Stimulated activated CD8-positive, alpha-beta memory T cell treated with anti-CD3 and anti-CD28 coated beads, Interleukin-4, amount 100 ng/mL, for 1 hour (primary cell): ENCODE measurements at places on chromosomes 16 and 17.
A peak's percentile ranks its signal among the peaks of the same experiment; 100 is the strongest.

DNA sequence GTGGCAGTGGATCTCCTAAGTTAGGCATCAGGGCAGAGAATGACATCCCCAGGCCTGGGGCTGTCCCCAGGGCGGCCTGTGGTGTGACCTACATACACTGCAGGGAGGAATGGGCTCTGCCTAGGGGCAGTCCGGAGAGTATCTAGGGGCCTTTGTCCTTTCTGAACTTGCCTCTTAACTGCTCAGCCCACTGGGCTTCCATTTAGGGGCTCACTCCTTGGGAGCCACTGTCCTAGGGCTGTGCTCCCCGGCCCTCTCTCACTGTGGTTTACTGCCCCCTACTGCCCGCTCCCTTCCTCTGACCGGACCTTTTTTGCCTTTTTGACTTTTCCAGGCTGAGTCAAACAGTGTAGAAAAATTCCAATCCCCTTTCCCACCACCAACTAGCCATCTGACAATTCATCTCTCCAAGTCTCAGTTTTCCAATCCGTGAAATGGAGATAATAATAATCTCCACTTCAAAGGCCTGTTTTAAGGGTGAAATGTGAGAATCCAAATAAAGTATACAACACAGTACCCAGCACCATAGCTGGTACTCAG, 66.8 kb downstream of the DNAH3 start:
- DNase-seq: peak; percentile 14

GRCh38 chr17:17352836-17353624, 49.9 kb downstream of the NT5M start:
- DNase-seq: no peak

DNA sequence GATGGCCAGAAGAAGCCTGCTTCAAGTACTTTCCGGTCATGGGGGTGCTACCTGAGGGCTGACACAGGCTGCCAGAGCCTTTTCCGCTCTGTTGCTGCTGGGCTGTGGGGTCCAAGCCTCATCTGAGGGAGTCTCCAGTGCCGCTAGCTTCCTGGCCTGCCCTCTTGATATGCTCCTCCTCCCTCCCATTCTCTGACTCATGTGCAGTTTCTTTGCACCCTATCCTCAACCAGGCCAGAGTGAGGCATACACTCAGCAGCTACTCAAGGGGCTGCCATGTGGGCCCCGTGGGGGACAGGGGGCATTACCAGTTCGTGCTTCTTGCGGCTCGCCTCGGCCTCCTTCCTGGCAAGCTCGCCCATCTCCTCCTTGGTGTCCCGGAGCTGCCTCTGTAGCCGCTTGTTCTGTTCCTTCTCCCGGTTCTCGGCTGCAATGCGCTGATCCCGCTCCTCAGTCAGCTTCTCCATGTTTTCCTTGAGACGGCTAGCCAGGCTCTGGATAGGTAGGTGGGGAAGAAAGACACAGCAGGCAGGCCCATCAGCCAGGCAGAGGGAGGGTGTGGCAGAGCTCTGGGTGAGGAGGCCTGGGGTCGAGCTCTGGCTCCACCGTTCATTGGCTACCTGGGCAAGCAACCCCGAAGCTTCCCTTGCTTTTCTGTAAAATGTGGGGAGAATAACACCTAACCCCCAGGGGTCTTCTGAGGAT, 43.8 kb downstream of the PIPOX start:
- DNase-seq: no peak

DNA sequence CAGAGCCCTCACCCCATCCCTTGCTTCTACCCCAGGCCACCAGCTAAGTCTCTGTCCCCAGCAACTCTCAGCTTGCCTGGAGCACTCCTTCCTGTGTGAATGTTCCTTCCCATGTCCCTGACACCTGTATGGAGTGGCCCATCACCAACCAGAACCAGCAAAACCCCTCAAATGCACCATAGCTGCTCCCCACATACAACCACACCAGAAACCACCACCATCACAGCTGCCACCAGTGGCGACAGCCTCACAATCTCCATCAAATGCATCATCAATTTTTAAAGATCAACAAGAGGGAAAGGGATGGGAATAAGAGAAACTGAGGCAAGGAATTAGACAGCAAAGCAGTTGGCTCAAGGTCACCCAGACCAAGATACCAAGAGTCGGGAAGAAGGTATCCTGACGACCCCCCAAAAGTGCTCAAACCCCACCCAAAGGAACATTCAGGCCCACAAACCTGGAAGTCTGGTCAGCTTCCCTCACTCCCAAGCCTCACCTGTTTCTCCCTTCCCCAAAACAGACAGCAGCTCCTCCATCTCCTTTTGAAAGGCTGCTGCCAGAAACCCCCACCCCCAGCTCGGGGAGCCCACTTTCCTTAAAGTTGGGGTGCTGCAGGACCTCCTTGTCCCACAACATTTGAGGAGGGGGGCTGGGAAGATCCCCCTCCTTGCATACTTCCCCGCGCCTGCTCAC, 1.8 kb downstream of the SRCIN1 start:
- no peak for DNase-seq

DNA sequence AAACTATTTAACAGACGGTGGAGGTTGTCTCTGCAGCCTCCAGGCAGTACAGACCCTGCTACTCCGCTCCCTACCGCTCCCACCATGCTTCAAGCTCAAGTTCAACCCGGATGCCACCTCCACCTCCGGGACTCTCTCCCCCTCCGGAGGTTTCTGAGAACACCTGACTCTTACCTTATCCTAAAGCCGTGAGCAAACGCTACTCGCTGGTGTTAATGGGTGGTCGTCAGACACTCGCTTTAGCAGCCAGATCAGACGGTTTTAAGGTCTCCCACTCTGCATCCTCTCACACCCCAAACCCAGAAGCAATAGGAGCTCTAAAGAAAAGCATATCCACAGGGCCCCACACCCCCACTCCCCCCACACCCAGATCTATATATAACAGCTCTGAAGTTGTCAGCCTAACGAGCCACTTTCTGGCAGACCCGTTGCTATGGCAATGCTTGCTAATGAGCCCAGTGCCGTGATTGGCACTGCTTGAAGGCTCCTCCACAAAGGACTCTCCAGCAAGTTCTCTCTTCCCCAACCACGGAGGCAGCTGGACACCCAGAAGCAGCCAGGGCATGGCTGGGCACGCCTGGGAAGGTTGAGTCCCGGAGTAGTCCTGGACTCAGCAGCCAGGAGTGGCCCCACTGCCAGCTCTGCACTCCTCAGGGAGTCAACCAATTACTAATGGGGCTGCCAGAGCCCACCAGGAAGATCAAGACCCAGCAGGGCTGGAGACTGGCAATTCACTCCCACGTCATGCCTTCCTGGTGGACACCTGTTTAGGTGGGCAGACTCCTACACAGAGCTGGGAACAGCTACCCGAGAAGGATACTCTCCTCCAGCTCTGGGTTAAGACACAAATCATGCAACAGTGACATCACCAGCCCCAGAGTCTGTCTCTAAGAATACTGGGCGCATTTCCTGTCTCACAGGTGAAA, 121.2 kb upstream of the RCVRN start:
- no peak for DNase-seq

GRCh38 chr17:15255713-15256454, 9.2 kb downstream of the PMP22 start:
- DNase-seq: no peak

- DNase-seq: no peak
Measured at GRCh38 chr17:74089869-74090464, 113.5 kb upstream of the RPL38 start.

DNA sequence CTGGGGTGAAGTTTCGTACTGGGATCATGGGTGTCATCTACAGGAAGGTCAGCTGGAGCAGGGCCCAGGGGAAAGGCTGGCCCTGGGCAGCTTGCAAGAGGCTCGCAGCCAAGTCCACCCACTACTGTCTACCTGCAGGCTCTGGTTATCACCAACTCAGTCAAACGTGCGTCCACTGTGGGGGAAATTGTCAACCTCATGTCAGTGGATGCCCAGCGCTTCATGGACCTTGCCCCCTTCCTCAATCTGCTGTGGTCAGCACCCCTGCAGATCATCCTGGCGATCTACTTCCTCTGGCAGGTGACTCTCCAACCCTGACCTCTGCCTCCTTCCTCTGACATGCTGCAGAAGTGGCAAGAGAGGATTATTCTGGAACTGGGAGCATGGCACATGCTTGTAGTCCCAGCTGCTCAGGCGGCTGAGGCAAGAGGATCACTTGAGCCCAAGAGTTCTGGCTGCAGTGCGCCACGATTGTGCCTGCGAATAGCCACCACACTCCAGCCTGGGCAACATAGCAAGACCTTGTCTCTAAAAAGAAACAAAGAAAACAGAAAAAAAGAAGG, 29.2 kb downstream of the ABCC3 start:
- DNase-seq: no peak

- no peak for DNase-seq
Measured at GRCh38 chr16:83214671-83215070, 587.9 kb downstream of the CDH13 start.

GRCh38 chr16:15572329-15573001, 70.5 kb downstream of the MARF1 start:
- no peak for DNase-seq
